ENCODE measurements at places on chromosomes 6 and 20. TPM values are rescaled to one million over a fixed set of nuclear protein-coding genes. Genes with fewer than 3 reads are reported as not detected.

The TP53TG5 gene
- total RNA-seq: not detected

GRCh38 chr6:52834481-52834880, 6.1 kb downstream of the GSTA5 start:
- no peak for DNase-seq

The SLC39A7 gene
- 31.8 TPM for total RNA-seq

GRCh38 chr6:169935348-169935718, 183.9 kb downstream of the ERMARD start:
- DNase-seq: no peak

DNA sequence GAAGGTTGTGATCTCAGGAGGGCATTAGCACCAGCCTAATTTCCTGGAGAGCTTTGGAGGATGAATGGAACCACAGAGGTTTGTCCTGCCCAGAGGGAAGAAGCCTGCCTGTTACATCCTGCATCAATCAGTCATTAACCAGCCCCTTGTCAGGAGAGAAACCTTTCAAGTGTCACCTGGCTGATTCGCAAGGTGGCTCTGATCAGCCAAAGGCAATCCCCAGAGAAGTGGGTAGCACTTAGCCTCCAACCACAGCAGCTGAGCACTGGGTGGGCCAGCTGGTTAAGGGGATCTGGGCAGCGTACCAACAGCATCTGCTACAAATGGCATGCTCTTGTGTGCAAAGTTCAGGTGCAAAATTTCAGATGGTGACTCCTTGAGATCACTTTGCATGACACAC, 26.9 kb downstream of the ANKEF1 start:
- no peak for DNase-seq

The EYS gene
- total RNA-seq: 0.13 TPM

DNA sequence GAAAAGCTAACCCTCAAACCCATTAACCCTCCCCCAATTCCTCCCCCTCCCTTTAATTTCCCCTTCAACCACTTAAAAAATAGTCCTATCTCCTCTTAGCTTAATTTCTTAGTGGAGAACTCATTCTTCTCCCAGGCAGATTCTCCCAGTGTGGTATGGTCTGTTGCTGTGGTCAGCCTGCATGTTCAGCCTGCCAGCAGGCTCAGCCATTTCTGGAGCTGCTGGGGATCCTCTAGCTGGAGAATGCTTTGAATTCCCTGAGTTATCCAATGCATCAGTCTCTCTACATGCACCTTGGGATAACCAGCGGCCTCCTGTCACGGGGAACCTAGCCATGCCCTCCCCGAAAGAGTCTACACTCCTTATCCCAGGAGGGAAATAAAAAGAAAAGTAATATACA, 375.4 kb upstream of the RSPO3 start:
- DNase-seq: no peak

- DNase-seq: no peak
These were observed at the start of gene GRIK2 for GRCh38 chr6:101393251-101393828. Gene GRIK2, plus strand, starts transcription at chr6:101393708.

GRCh38 chr6:7176208-7176607, 68.4 kb downstream of the RREB1 start:
- no peak for DNase-seq

- DNase-seq: no peak
These were observed 65.9 kb downstream of the FAM135A start for GRCh38 chr6:70479236-70479635.

Data from naive thymus-derived CD4-positive, alpha-beta T cell (primary cell).